Stimulated activated CD4-positive, alpha-beta T cell treated with anti-CD3 and anti-CD28 coated beads, Interleukin-2, amount 100 ng/mL, for 24 hours (primary cell): ENCODE measurements at places on chromosomes 2 and 18.

GRCh38 chr18:23779696-23780303, 90.5 kb downstream of the LAMA3 start:
- no peak for DNase-seq

DNA sequence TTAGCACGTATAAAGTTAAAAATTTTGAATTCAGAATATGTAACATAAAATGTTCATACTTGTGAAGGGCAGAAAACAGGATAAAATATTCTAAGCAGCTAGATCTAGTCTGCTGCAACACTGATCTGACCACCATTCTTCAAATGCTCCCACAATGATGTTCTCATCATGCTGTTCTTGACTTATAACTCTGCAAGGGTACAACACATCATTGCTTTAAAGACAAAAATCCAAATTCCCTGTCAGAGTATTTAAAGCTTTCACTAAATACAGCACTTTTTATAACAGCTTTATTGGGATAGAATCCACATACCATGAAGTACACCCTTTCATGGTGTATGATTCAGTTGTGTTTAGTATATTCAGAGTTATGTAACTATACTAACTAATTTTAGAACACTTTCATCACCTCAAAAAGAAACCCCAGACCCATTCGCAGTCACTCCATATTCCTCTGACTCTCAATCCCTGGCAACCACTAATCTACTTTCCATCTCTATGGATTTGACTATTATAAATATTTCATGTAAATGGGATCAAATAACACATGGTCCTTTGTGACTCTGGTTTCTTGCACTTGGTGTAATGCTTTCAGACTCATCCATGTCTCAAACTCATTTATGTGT, 56.4 kb downstream of the MAP4K3 start:
- DNase-seq = no peak

DNA sequence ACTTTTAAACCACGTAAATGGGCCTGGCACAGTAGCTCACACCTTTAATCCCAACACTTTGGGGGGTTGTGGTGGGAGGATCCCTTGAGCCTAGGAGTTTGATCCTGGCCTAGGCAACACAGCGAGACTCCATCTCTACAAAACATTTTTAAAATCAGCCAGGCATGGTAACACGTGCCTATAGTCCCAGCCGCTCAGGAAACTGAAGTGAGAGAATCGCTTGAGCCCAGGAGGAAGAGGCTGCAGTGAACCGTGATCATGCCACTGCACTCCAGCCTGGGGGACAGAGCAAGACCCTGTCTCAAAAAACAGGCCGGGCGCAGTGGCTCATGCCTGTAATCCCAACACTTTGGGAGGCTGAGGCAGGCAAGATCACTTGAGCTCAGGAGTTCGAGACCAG, 12.2 kb downstream of the ROCK1 start:
- no peak for DNase-seq

- DNase-seq = no peak
Measured at GRCh38 chr2:216987252-216987821, 127.5 kb upstream of the TNP1 start.

GRCh38 chr18:14093307-14093915, 38.8 kb downstream of the ZNF519 start:
- DNase-seq = no peak

DNA sequence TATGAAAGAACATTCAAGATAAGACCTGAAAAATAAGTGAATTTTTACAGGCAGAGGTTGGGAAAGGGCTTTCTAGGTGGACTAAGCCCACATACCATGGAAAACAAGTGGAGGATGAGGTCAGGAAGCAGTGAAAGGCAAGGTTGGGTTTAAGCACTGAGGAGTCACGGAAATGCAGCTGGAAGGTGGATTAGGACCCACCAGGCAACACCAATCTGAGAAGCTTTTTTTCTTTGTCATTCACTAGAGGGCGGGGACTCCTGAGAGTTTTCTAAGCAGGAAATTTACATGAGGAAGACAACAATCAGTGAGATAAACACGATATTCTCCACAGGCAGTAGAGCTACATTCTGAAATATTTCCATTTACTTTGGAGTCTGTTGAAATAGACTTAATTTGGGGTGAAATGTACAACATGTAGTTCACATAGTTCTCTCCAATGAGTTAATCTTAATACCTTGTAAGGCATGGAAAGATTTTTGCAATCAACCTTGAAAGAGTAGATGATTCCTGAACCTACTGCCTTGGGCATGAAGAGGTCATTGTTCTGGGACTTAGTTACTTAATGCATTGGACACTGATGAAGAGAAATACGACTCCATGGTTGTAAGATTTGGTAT, 40.7 kb downstream of the VIT start:
- no peak for DNase-seq

GRCh38 chr2:78568782-78569373, 456.6 kb upstream of the REG3G start:
- DNase-seq = no peak

GRCh38 chr2:135052997-135053474, 944 bp downstream of the RAB3GAP1 start:
- peak; percentile 40 for DNase-seq

DNA sequence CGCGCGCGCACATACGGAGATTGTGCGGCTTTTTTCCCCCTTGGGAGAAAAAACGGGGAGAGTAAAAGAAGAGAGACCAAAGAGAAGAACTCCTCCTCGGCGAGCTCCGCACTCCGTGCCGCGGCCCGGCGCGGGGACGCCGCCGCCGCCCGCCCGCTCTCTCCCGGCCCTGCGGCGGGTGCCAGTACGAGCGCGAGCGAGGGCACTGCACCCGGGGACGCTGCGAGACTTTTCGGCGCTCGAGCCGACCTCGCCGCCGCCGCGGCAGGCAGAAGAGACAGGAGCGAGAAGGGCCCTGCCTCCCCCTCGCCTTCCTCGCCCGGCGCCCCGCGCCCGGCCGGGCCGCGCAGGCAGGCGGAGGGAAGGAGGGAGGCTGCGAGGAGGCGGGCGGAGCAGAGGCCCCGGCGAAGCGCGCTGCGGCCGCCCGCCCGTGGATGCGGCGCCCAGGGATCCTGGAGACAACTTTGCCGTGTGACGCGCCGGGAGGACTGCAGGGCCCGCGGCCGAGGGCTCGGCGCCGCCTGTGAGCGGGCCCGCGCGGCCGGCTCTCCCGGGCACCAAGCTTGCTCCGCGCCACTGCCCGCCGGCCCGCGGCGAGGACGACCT, 857 bp upstream of the INHBB start:
- peak; percentile 51 for DNase-seq

DNA sequence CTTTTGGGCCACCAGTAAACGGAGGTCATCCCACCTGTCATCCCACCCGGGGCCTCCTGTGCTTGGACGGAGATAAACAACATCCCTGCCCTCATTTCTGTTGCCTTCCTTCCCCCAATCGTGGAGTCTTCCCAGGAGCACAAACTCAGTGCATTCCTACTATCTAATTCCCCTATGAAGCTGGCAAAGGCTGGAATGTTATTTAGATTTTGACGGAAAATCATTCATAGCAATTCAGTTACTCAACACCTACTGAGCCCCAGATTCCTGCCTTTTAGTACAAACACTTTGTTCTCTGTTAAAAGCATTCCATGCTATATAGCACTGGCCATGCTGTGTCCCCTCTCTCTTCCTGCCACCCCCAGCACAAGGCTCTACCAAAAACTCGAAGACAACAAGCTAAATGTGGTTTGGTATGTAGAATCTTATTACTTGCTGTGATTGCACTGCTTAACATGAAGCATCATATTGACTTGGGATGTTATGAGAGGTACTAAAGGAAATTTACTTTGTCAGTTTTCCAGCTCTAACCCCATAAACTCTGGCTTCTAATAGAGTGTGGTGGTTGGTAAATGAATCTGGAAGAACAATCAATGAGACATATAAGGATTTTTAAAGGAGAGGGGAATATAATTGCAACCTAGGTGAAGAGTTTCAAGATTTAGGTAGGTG, 32.3 kb upstream of the IMPA2 start:
- no peak for DNase-seq

DNA sequence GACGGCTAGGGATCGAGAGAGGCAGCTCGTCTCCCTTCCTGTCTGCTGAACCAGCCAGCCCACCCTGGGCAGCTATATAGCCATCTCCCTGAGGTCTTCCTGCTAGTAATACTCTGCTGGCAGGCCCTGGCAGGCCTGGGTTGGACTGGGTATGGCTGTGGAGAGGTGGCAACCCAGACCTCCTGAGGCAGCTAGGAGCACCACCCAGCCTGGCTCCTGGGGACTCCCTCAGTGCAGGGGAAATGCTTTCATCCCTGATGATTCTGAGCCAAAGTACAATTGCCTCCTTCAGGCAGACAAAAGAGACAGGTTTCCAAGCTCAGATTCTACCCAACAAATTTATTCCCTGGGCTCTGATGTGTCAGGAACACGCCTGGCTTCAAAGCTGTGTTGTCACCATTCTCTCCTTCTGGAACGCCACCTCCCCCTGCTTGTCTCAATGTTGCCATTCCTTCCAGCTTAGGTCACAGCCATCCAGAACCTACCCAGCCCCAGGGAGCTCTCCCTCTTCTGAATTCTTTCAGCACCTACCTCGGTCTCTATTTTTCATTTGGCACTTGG, 4.7 kb upstream of the DNAJB2 start:
- no peak for DNase-seq
